ENCODE measurements at places on chromosomes 7 and 10.

GRCh38 chr7:43729214-43729923 lies at the start of gene COA1:
TSS of gene COA1 (minus strand) at chr7:43729523. CDS start at chr7:43648614, 80,909 bp downstream.
- DNase-seq: peak; percentile 52

GRCh38 chr10:46525177-46525823 lies 31.2 kb downstream of the GPRIN2 start:
- DNase-seq: no peak

GRCh38 chr10:79286318-79286951 lies 60.8 kb upstream of the PPIF start:
- peak; percentile 60 for DNase-seq

GRCh38 chr7:158602905-158603772 lies 15.5 kb upstream of the PTPRN2 start:
- no peak for DNase-seq

GRCh38 chr10:44981172-44982113 lies 2.8 kb upstream of the DEPP1 start:
- DNase-seq: no peak

- DNase-seq: no peak
These were observed 59.0 kb downstream of the YKT6 start for GRCh38 chr7:44259547-44260457.

- no peak for DNase-seq
These were observed 167.3 kb downstream of the EGFR start for GRCh38 chr7:55185941-55186609.

- no peak for DNase-seq
These were observed 187.1 kb downstream of the KIF20B start for GRCh38 chr10:89888321-89889070.

GRCh38 chr10:33233635-33234034 lies 100.8 kb downstream of the NRP1 start:
- no peak for DNase-seq
